Activated CD4-positive, alpha-beta T cell treated with anti-CD3 and anti-CD28 coated beads, Interleukin-2, Interleukin-4, amounts not matched to agents 100 ng/mL and 50 ng/mL, durations not matched to agents 16 hours and 8 hours (primary cell): ENCODE measurements at places on chromosomes 1 and 21.

DNA sequence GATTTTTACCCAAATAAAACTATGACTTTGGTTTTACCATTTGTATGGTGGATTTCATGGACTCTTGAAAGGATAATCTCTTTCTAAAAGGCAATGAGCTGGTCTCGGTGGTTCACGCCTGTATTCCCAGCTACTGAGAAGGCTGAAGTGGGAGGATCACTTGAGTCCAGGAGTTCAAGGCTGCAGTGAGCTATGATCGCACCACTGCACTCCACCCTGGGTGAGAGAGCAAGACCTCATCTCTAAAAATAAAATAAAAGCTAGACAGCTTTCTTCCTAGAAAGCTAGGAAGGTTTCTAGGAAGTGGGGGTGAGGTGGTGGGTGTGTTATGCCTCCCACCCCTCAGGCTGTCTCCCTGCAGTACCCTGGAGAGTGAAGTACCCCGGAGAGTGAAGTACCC is 54.0 kb upstream of the L1TD1 start:
- DNase-seq: no peak

GRCh38 chr1:111032295-111032897 is 68.7 kb upstream of the LRIF1 start:
- peak; percentile 66 for DNase-seq

- DNase-seq: no peak
These were observed 65.4 kb downstream of the JAK1 start for GRCh38 chr1:64900916-64901315.

GRCh38 chr1:49854741-49855140 is 169.0 kb downstream of the AGBL4 start:
- DNase-seq: no peak

DNA sequence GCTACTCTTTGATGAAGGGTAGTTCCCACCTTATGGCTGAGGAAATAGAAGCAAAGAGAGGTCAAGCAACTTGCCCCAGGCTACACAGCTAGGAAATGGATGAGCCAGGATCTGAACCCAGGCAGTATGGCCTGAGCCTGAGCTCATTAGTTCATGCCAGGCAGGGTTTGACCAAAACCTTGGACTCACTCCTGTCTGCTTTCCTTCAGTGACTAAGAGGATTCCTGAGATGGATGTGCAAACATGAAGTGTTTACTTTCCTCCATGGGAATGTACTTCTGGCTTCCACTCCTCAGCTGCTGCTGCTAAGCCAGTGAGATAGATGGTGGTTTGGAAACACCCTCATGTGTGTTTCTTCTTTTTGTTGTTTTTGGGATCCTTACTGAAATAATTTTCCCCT is 35.1 kb upstream of the ERRFI1 start:
- DNase-seq: no peak

DNA sequence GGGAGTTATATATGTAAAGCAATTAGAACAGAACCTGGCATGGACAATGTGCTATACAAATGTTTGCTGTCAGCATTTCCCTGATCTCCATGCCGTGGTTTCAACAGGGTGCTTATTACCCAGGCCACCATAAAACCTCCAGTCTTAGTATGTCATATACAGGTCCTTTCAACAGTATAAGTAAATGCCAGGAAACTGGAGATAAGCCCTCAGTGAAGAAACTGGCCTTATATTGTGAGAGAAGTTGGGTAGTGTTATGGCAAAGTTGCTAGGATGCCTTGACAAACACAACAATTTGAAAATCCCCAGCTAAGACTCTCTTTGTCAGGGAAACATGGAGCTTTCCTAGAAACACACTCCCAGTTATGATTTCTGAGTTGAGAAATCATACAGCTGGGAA is 850.2 kb upstream of the ADAMTS5 start:
- no peak for DNase-seq
